ENCODE measurements at places on chromosomes 11 and 22. TPM values are rescaled to one million over a fixed set of nuclear protein-coding genes. Genes with fewer than 3 reads are reported as not detected.

The C11orf86 gene
- not detected for total RNA-seq

The CREBZF gene
- total RNA-seq: 49.9 TPM

The CHRNA10 gene
- total RNA-seq: 1.5 TPM

The CYTH4 gene
- total RNA-seq: 2.9 TPM
